ENCODE measurements at places on chromosomes 11 and 22.

GRCh38 chr22:40042312-40042711 lies 47.6 kb downstream of the FAM83F start:
- no peaks in the 10 kb centered on the region for H3K27me3 ChIP-seq
- H3K36me3 ChIP-seq, result no peaks in the 10 kb centered on the region
- no peak overlapping the region for H3K27ac ChIP-seq
- H3K4me1 ChIP-seq, result no peaks in the 10 kb centered on the region
- H3K4me3 ChIP-seq, result no peak overlapping the region
- DNase-seq, result no peak

DNA sequence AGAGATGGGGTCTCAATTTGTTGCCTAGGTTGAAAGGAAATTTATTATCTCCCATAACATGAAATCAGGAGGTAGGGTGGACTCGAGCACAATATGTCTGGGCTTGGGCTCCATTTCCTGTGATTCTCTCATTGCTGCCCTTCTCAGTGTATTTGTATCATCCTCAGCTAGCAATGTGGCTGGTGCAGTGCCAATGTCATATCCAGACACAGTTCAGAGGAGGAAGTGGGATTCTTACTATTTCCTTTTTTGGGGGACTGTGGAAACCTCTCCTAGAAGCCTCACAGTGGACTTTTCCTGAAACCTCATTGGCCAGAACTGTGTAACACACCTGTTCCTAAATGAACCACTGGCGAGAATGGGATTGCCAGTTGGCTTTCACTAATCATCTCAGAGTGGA lies 21.0 kb upstream of the SWAP70 start:
- no peaks in the 10 kb centered on the region for H3K36me3 ChIP-seq
- DNase-seq, result no peak
- no peaks in the 10 kb centered on the region for H3K4me1 ChIP-seq
- H3K4me3 ChIP-seq, result no peak overlapping the region
- H3K27me3 ChIP-seq, result no peaks in the 10 kb centered on the region

- no peaks in the 10 kb centered on the region for H3K36me3 ChIP-seq
- no peak overlapping the region for H3K4me3 ChIP-seq
- peaks cover 20% of the 10 kb centered on the region for H3K4me1 ChIP-seq
- H3K27me3 ChIP-seq, result peaks cover 11% of the 10 kb centered on the region
Measured at GRCh38 chr11:64711956-64712362, 11.0 kb downstream of the NRXN2 start.

GRCh38 chr11:34305193-34305592 lies 52.6 kb downstream of the ABTB2 start:
- peaks cover 1% of the 10 kb centered on the region for H3K4me1 ChIP-seq
- no peak overlapping the region for H3K27ac ChIP-seq
- no peaks in the 10 kb centered on the region for H3K36me3 ChIP-seq
- no peak overlapping the region for H3K4me3 ChIP-seq
- DNase-seq, result no peak

GRCh38 chr22:39825661-39826102 lies 67.9 kb downstream of the ENTHD1 start:
- no peaks in the 10 kb centered on the region for H3K4me1 ChIP-seq
- no peaks in the 10 kb centered on the region for H3K36me3 ChIP-seq
- no peak for DNase-seq
- no peaks in the 10 kb centered on the region for H3K27me3 ChIP-seq

DNA sequence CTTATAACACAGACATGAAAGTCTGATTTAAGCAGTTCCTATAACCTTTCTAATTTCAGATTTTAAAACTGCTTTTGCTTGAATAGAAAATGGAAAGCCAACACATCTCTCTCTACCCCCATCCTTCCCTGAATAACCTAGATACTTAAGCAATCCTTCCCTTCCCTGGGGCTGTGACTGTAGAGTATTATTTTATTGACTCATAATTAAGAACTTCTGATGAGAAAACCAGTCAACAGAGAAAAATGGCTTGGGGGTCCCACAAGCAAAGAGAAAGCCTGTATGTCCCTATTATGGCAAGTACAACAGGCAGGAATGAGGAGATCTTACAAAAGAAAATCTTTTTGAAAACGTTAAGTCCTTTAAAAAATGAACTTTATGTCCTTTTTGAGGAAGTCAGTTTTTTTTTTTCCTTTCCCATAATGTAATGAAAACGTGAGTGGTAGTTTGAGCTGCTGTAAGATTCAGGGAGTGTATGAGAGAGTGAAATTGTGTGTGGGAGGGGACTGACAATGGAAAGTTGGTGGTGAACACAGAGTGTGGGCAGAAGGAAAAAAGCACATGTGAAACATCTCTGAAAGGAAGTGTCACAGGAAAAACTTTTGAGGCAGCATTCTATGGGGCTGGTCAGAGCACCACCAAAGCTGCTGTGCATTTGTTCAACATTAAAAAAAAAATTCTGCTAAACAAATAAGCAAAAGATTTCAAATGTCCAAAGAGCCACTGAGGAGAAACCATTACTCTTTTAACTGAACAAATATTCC lies 154.6 kb downstream of the MAML2 start:
- no peak for DNase-seq
- H3K4me3 ChIP-seq, result no peak overlapping the region
- no peaks in the 10 kb centered on the region for H3K27me3 ChIP-seq
- no peak overlapping the region for H3K27ac ChIP-seq

DNA sequence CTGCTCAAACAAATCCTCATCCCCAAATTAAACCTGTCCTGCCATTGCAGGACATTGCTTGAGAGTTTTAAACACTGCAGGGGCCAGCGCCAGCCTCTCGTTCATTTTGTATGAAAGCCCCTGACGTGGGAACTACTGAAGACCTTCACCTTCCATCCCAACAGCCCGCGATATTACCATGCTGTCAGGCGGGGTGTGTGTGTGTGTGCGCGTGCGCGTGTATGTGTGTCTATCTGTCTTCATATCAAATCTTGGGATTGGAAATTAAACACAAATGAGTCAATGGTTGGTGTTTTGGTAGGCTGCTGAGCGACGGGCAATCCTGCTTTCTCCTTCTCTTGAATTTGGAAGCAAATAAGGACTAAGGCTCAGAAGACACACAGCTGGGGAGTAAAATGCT lies 776.9 kb downstream of the TBC1D22A start:
- no peak for DNase-seq
- no peak overlapping the region for H3K27ac ChIP-seq
- no peaks in the 10 kb centered on the region for H3K4me1 ChIP-seq
- no peaks in the 10 kb centered on the region for H3K36me3 ChIP-seq
- H3K27me3 ChIP-seq, result no peaks in the 10 kb centered on the region
- H3K4me3 ChIP-seq, result no peak overlapping the region
